Activated CD8-positive, alpha-beta memory T cell treated with anti-CD3 and anti-CD28 coated beads, Interleukin-2, amount 10 ng/mL, durations not matched to agents 7 days and 5 days (primary cell): ENCODE measurements at places on chromosomes 2 and 18.
A peak's percentile ranks its signal among the peaks of the same experiment; 100 is the strongest.

DNA sequence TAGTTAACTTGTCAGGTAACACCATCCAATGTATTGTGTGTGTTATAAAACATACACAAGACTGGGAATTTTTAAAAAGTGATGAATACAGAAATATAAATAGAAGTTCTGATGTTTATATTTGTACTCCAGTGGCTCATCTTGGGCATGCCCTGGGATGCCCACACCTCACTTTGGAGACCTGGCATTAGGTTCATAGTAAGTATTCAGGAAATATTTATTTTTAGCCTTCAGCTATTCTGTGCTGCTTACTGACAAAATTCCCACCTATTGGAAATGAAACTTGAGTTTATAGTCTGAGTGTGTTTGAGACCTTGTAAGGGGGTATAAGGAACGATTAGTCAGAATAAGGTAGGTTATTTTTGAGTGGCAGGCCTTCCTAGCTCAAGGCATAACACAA lies 67.5 kb downstream of the MYO1B start:
- H3K4me3 ChIP-seq = no peak overlapping the region
- no peak for DNase-seq
- H3K36me3 ChIP-seq = no peaks in the 10 kb centered on the region

DNA sequence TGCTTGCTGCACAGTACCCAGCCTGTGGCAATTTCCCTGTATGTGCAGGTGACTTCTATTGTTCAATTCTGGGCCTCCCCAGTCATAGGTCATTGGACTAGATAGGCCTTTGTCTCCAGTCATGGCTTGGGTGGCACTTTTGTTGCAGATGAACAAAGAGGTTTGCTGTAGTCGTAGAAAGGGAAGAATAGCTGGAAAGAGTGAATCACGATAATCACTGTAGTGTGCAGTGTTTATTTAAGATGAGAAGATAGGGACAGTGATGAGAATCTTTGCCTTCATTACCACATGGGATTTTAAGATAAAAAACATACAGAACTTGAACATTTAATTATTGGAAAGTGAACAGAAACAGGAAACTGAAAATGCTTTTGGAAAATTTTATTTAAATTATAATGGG lies 156.1 kb upstream of the CYRIA start:
- H3K27me3 ChIP-seq = no peaks in the 10 kb centered on the region
- H3K27ac ChIP-seq = no peak overlapping the region
- H3K4me3 ChIP-seq = no peak overlapping the region
- H3K36me3 ChIP-seq = no peaks in the 10 kb centered on the region
- no peaks in the 10 kb centered on the region for H3K4me1 ChIP-seq

DNA sequence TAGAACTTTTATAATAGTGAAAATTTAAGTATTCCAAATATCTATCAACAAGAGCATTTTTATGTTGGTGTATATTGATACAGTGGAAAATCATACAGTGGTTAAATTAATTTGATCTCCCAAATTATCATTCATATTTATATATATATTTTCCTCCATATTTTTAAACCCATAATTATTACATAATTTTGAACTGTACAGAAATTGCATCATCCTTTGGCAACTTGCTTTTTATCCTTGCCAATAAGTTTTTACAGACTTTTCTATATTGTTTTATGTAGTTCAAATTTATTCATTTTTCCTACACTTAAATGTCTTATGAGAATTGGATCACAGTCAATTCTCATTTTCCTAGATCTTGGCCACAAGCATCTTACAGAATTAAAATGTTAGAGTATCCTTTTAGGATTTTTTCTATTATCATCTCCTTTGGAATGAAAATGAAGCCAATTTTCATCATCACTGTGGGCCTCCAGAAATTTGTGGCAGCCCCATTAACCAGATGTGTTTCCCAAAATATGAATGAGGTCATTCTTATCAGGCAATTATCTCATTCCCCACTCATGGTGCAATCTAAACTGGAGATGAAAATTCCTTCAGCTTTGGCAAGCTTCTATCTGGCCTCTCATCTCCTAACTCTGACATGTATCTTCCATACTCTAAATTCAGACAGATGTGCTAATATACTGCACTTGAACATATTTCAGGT lies 94.2 kb upstream of the DLGAP1 start:
- no peak for DNase-seq
- no peaks in the 10 kb centered on the region for H3K27me3 ChIP-seq
- no peak overlapping the region for H3K27ac ChIP-seq
- no peaks in the 10 kb centered on the region for H3K4me1 ChIP-seq

DNA sequence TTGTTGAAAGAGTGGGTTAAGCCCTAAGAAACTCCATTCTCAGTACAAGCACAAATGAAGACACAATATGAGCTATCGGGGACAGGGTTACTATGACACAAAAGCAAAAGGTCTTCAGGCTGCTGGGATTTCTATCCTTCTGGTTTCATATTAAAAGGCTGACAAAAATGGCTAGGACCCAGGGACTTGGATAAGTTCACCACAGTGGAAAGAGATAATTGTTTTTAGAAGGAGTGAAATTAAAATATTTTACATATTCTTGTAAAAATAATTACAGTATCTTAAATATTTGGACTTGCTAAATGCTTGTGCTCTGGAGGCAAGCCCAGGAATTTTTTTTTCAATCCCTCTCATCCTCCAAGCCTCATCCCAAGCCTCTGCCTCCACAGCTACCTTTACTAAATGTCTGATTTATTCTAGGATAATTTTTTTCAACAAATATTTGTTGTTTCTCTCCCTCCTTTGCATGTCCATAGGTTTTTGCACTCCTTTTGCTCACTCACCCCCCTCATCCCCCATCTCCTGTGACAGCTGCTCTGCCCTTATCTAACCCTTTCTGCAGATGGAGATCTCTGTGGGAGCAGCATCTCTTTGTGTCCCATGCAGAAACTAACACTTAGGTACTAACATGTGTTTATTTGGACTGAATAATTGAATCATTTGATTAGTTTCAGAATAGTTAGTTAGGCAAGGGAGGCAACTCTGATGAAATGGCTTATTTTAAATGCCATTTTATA lies 47.8 kb upstream of the NABP1 start:
- peaks cover 6% of the 10 kb centered on the region for H3K4me1 ChIP-seq
- H3K27ac ChIP-seq = no peak overlapping the region
- no peak for DNase-seq
- no peak overlapping the region for H3K4me3 ChIP-seq
- H3K27me3 ChIP-seq = peaks cover 17% of the 10 kb centered on the region

GRCh38 chr2:201859949-201860348 lies 53.6 kb downstream of the CDK15 start:
- no peaks in the 10 kb centered on the region for H3K36me3 ChIP-seq
- no peak overlapping the region for H3K27ac ChIP-seq
- no peak overlapping the region for H3K4me3 ChIP-seq
- H3K27me3 ChIP-seq = peaks cover 52% of the 10 kb centered on the region
- no peak for DNase-seq

DNA sequence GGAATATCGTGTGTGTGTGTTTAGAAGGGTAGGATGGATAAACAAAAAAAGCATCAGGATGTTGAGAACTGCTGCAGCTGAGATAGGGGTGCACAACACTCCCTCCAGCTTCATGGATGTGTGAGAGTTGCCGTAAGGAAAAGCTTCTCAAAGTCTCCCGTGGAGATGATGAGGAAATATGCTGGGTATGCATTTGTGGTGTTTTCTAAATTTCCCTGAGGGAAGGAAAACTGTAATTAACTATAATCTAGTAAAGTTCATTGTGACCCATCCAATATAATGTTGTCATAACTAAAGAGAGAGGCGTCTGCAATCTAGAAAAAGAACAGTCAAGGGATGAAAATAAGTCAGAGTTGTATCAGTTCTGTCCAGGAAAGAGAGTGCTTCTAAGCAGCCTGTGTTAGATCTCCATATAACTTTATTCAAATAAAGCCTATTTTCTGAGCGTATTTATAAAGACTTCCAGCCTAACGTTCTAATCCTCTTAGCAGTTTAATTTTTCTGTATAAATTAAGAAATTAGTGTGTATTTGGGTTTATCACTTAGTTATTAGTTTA lies 7.3 kb upstream of the LMAN2L start:
- H3K27me3 ChIP-seq = peaks cover 10% of the 10 kb centered on the region
- H3K27ac ChIP-seq = no peak overlapping the region
- peaks cover 6% of the 10 kb centered on the region for H3K4me1 ChIP-seq
- H3K36me3 ChIP-seq = no peaks in the 10 kb centered on the region
- no peak for DNase-seq

DNA sequence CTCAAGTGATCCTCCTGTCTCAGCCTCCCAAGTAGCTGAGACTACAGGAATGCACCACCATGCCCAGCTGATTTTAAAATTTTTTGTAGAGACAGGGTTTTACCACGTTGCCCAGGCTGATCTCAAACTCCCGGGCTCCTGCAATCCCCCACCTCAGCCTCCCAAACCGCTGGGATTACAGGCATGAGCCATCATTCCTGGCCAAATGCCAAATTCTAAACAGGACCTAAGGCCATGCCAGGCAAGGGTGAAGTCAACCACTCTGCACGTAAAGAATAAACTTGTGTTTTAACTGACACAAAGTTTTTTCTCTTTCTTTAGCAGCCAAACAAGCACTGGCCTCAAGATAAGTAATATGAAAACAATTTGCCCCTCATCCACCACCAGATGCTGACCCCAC lies 37.4 kb upstream of the SATB2 start:
- no peaks in the 10 kb centered on the region for H3K36me3 ChIP-seq
- H3K4me3 ChIP-seq = no peak overlapping the region
- DNase-seq = no peak
- H3K27me3 ChIP-seq = peaks cover 6% of the 10 kb centered on the region

GRCh38 chr2:170818036-170818751 lies 1.5 kb downstream of the GAD1 start:
- peak overlapping the region; percentile 66 for H3K4me3 ChIP-seq
- DNase-seq = no peak
- no peaks in the 10 kb centered on the region for H3K36me3 ChIP-seq
- peaks cover 94% of the 10 kb centered on the region for H3K27me3 ChIP-seq
- peaks cover 62% of the 10 kb centered on the region for H3K4me1 ChIP-seq

DNA sequence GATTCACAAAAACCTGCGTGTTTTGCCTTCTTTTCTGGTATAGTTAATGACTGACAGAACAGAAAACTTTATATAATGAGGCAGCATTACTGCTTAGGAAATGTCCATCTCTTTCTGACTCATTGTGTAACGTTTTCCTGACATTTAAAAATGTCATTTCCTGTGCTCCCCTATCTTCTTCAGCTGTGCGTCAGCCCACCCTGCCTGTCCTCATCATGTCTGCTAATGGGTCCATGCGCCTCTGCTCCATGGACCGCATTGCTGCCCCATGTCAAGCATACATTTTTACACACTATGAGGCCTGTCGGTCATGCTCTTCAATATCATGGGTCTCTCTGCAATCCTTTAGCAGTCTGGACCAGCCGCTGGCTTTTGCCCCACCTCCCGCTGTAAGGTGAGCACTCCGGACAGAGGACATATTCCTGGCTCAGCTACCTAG lies 234.3 kb downstream of the CDCA7 start:
- peaks cover 21% of the 10 kb centered on the region for H3K27me3 ChIP-seq
- no peak overlapping the region for H3K27ac ChIP-seq
- DNase-seq = no peak
- H3K4me3 ChIP-seq = no peak overlapping the region
- no peaks in the 10 kb centered on the region for H3K4me1 ChIP-seq

GRCh38 chr2:59874971-59875755 lies 678.3 kb downstream of the BCL11A start:
- no peak overlapping the region for H3K4me3 ChIP-seq
- no peaks in the 10 kb centered on the region for H3K27me3 ChIP-seq
- no peak overlapping the region for H3K27ac ChIP-seq
- DNase-seq = no peak

DNA sequence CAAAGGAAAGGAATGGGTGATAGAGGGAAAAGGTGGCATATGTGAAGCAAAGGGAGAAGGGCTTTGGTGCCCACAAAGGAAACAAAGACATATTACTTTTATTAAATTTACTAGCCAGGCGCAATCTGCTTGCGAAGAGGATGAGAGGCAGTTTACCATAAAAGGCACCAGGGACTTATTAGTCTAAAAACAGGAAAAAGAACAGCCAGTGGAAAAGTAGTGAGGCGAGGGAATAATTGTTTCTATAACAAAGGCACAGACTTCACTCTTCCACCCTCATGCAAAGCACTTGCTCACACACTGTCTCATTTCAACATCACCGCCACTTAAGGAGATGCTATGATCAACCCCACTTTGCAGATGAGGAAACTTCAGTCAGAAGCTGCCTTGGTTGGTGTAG lies 210.5 kb downstream of the ALPK2 start:
- no peak overlapping the region for H3K4me3 ChIP-seq
- H3K36me3 ChIP-seq = no peaks in the 10 kb centered on the region
- no peak for DNase-seq
- peaks cover 12% of the 10 kb centered on the region for H3K27me3 ChIP-seq

DNA sequence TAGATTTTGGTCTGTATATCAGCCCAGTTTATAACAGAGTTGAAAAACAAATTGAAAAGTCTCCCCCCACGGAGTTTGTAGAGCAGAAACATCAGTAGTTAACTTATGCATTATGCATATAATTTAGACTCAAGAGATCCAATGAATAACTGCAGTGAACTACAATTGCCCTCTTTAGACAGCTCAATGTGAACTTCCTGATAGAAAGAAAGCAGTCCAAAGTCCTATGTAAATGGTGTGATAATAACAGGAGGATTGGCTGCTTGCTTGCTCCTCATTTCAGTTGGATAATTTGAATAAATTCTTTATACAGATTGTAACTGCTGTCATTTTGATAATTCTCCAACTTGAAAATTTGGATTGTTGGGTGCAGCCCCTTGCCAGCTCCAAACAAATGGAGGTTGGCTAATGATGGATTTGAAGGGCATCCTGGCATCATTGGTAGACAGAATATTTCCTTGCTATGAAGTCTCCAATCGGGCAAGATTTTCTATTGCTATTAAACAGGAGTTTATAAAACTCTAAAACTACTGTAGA lies 297.1 kb downstream of the ASXL3 start:
- H3K4me3 ChIP-seq = no peak overlapping the region
- no peak for DNase-seq
- H3K4me1 ChIP-seq = no peaks in the 10 kb centered on the region
- H3K36me3 ChIP-seq = no peaks in the 10 kb centered on the region
- H3K27me3 ChIP-seq = no peaks in the 10 kb centered on the region

DNA sequence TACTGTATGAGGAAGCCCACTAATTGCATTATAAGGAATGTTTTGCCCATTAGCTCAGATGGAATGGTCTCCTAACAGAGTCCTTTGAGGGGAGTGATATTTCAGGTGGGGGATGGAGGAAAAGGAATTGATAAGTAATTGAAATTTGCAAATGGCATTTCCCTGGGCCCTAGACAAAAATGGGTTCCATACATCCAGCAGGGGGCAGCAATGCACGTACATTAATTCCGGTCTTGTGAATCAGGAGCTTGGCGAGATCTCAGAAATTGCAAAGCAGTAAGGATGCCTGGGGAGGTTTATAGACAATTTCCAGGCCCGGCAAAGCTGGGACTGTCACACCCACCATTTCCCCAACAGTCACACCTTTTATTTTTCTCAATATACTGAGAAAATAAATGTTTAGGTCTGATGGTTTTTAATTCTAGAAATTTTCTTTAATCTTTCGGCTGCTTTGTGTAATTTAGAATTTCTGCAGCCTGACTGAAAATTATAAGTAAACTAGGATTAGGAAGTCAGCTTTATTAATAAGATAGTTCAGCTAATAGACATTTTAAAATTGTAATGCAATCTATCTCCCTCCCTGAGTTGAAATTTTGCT lies 122.8 kb downstream of the LYPD1 start:
- no peaks in the 10 kb centered on the region for H3K27me3 ChIP-seq
- H3K27ac ChIP-seq = no peak overlapping the region
- peak; percentile 57 for DNase-seq
- H3K36me3 ChIP-seq = no peaks in the 10 kb centered on the region
- H3K4me1 ChIP-seq = no peaks in the 10 kb centered on the region
- no peak overlapping the region for H3K4me3 ChIP-seq

GRCh38 chr2:30653847-30654246 lies 153.4 kb downstream of the CAPN13 start:
- H3K4me3 ChIP-seq = no peak overlapping the region
- no peaks in the 10 kb centered on the region for H3K27me3 ChIP-seq
- H3K36me3 ChIP-seq = no peaks in the 10 kb centered on the region
- peaks cover 2% of the 10 kb centered on the region for H3K4me1 ChIP-seq
